ENCODE measurements at places on chromosomes 3 and 15.
A peak's percentile ranks its signal among the peaks of the same experiment; 100 is the strongest.

GRCh38 chr3:48748754-48749153, 31.7 kb upstream of the IP6K2 start:
- no peak for DNase-seq

DNA sequence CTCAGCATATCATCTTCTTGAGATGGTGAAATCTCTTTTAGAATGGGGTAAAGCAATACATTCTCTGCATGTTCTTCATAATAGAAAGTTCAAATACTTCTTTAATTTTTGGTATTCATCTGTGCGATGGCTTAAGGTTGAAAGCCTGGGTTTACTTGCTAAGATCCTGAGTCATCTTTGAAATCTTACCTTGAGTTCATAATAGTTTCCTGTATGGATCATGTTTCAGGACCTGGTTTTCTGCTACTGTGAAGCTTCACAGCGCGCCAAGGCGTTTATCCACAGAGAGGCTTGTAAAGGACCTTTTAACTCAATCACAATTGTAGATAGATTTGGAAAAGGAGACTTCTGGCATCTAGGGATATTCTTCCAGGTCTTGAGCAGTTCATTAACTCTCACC, 39.0 kb downstream of the MED12L start:
- no peak for DNase-seq

DNA sequence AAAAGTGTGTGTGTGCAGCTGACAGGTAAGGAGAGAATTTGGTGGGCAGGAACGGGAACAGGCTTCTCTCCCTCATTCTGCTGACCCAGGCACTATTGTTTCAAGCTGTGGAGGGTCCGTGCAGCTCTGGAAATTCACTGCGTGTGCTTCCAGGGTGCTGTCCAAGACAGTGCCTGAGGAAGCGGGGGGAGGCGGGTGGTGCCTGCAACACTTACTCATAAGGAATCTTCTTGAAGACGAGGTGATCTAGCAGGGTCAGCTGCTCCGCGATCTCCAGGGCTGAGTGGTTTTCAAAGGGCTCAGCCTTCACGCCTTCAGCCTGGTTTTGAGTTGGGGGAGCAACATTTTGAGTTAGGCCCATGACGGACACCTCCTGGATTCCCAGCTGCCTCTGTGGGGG, 46.6 kb upstream of the CTSH start:
- no peak for DNase-seq

GRCh38 chr3:169390271-169390670, 273.2 kb downstream of the MECOM start:
- DNase-seq = no peak

- no peak for DNase-seq
These were observed 20.7 kb upstream of the PRR23E start for GRCh38 chr3:127172211-127172610.

- DNase-seq = no peak
These were observed 33.0 kb downstream of the HSPBAP1 start for GRCh38 chr3:122760453-122761271.

- no peak for DNase-seq
These were observed 5.3 kb downstream of the GABRA5 start for GRCh38 chr15:26872206-26872605.

GRCh38 chr3:184299488-184300377, 692 bp downstream of the PSMD2 start:
- DNase-seq = no peak

DNA sequence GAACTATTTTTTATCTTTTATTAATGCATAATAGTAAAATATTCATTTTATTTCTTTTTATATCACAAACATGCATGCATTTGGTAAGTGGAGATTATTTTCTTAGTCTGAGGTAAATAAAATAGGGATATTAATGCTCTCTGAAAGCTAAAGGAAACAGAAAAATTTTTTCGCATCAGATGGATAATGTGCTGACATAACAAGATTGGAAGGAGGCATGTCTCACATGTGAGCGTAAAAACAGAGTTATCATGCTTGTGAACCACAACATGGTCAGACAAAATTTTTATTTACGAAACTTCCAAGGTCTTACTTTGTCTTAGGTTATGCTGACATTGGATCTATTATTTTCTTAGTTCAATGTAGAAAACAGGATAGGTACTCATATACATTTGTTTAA, 166.1 kb downstream of the SPATA16 start:
- no peak for DNase-seq

- no peak for DNase-seq
These were observed 47.7 kb downstream of the RPLP1 start for GRCh38 chr15:69500339-69500738.

DNA sequence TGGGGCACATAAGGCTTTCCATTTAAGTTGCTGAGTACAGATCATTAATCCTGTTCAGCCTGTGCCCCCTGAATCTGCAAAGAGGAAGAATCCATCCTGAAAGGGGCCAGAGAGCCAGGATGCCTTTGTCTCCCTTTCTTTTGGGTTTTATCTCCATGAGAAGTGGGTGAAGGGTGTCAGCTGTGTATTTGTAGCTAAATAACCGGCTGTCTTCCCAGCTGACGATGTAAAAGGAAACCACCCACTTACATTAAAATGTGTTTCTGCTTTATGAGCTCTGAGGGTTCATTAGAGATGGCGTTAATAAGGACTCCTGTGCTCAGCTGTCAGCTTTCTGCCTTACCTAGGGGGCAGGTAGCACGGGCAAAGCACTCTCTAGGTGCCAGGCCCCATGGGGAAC, 83.4 kb downstream of the SLCO3A1 start:
- DNase-seq = no peak

DNA sequence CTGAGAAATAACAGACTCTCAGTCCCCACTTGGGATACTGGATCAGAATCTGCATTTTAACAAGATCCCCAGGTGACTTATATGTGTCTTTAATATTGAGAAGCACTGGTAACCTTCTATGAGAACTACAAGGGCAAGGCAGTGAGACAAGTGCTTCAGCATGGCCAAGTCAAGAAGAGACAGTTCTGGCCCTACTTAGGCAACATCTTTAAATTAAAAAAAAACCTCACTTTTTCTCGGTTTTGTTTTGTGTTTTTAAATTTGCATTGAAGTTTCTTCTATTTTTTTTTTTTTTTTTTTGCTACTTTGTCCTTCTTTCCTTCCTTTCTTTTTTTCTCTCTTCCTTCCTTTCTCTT, 42.5 kb upstream of the SPTSSB start:
- no peak for DNase-seq

- DNase-seq = no peak
These were observed 8.5 kb upstream of the RUVBL1 start for GRCh38 chr3:128131897-128132646.

GRCh38 chr15:99424978-99425656, 140.7 kb upstream of the MEF2A start:
- peak; percentile 14 for DNase-seq

- DNase-seq = no peak
These were observed 46.9 kb upstream of the NEDD4 start for GRCh38 chr15:56040081-56041035.

DNA sequence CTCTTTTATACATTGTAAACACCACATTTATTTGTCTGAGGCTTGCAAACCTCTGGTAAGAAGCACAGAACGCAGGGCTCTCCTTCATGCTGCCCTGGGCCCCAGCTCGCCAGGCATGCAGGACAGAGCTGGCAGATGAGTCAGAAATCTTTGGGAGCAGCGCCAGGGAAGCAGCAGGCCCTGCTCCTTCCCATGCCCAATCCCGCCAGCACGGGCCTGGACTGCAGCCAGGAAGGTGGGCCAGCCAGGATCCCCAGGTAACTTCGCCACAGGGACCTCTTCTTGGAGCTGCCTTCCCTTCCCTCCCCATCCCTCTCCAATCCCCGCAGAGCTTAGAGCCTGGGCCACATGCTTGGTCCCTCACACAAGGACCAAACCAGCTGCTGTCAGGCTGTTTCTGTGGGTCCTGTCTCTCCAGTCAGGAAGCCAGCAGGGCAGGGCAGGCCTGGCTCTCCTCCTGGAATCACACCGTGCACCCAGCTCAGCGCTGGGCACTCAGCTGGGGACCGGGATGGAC, 8.8 kb downstream of the STOML1 start:
- no peak for DNase-seq

GRCh38 chr3:156763386-156763785, 62.8 kb upstream of the LEKR1 start:
- no peak for DNase-seq

DNA sequence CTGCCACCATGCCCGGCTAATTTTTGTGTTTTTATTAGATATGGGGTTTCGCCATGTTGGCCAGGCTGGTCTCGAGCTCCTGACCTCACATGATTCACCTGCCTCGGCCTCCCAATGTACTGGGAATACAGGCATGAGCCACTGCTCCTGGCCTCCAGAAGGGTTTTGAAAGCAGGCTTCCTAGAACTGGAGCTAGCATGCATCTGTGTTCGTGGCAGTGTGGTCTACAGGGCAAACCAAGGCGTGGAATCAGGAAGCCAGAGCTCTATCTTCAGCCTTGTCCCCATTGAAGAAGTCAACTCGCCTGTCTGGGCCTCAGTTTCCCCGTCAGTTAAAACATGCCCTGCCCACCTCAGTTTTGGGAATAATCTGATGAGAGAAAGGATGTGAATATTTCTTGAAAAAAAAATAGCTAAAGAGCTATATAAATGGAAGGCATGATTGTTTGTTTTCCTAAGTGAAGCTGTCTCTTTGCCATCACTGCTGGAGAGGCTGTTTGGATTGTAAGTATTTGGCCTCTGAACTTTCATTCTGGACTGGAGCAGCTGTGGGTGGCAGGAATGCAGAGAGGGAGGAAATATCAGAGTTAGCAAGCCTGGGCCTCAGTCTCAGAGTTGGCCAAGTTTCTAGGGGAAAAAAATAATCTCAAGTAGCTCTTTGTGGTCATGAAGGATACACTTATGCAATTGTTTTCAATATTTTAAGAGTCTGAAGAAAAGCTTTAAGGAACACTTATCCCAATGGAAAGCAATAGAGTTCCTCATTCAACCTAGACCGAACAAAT, 36.5 kb upstream of the UACA start:
- no peak for DNase-seq

All from stimulated activated CD4-positive, alpha-beta T cell treated with anti-CD3 and anti-CD28 coated beads, Interleukin-1b, Interleukin-23, amount 100 ng/mL, for 1 hour (primary cell).